ENCODE measurements at places on chromosomes 11 and 22.

GRCh38 chr11:43931717-43932039 is 10.8 kb upstream of the C11orf96 start:
- DNase-seq = no peak

DNA sequence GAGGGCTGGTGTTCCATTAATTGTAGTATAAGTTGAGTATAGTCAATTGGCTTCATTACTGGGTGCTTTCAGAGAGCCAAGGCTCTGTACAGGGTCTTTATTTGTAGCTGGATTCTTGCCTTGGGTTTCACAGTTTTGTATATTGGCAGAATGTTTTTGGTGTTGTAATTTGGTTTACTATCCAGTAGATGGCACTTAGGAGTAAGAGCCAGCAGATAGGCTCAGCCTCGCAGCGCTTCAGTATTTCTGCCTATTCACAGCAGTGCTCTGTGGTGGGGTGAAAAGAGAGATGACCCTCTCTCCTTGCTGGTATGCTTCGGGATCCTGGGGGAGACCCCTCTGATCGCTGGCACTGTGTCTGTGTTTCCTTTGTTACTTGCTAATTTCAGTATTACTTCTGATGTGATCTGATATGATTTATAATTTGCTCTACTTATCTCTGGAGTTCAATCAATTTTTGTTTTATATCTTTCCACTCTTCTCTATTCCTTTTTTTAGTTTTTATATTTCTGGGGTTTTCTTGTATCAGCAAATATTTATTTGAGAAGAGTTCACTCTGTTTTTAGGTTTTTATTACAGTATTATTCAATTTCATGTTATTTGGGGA is 52.2 kb downstream of the ANO5 start:
- peak; percentile 57 for DNase-seq

DNA sequence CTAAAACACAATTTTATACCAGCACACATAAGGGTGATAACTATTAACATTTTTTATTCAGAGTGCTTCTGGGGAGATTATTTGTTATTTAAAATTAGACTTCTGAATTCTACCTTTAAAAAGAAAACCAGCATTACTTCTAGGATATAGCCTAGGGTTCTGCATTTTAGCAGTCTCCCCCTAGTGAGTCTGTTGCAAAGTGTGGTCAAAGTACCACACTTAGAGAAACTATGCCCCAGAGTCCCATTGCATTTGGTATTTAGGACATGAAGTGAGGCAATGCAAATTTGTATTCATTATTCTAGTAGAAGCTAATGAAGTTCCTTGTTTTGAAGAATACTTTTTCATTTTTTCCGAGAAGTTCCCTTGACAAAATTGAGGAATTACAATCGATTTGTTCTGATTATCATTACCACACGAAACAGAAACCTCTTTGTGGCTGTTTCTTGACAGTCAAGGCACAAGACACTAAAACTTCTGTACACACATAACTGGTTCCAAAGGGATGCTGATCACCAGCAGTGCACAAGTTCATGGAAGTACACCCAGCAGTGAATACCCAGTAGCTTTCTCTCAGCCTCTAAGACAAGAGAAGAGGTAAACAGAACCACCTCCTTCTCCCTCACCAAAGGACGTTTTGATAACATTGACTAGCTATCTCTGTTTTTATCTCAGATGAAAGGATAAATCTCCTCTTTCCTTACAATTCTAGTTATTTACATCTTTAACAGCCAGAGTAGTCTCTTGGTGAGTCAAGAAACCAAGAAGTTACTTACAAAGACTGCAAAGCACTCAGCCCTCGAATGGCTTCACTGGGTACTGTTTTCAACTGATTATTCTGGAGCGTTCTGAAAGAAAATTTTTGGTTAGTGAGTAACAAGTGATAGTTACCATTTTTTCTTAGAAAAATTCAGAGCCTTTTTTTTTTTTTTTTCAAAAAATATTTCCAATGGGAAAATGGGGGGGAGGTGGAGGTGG is 27.6 kb upstream of the CCDC34 start:
- DNase-seq = peak; percentile 68

- peak; percentile 67 for DNase-seq
These were observed 1.5 kb upstream of the TRABD start for GRCh38 chr22:50184004-50184901.

GRCh38 chr11:131875611-131876010 is 505.2 kb downstream of the NTM start:
- DNase-seq = peak; percentile 62

DNA sequence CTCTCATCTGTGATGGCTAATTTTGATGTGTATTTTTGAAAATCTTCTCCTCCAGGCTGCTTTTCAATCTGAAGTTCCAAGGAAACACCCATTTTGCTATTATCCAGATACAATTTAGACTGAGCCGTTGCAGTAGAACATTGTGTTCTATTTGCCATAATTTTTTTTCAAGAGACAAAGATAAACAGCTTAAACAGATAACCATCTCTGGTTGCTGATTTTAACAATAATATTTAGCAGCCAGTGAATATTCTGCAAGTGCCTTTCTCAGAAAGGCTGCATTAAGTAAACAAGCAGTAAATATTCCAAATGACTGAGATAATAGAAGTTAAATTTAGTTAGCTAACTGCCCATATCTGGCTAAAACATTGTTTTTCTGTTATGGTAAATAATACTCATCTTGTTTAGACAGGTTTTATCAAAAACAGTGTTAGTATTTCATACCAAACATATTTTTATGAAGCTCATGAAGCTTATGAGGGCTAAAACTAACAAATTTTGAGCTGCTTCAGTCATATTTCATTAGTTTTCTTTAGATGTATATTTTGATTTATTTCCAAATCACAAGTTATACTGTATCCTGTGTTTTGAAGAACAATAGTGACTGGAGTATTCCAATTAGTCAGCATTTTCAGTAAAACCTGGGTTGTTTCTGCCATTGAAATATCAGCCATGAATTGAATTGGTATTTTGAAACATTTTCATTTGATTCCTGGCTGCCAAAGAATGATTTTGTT is 206.7 kb downstream of the SBF2 start:
- DNase-seq = peak; percentile 36

- no peak for DNase-seq
These were observed 2.9 kb downstream of the SOX10 start for GRCh38 chr22:37981282-37982011.

DNA sequence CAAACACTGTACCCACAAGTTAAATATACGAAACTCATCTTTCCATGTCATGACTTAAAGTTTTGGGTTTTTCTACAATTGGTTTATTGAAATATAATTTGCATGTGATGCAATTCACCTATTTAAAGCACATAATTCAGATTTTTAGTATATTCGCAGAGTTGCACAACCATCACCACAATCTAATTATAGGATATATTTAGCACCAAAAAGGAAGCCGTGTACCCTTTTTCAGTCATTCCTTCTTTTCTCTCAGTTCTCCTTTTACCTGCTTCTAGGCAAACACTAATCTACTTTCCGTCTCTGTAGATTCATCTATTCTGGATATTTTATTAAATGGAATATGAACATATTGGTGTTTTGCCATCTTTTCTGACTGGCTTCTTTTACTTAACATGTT is 1458.1 kb upstream of the TENM4 start:
- no peak for DNase-seq

- DNase-seq = peak; percentile 72
These were observed 31.3 kb downstream of the MTNR1B start for GRCh38 chr11:93000511-93001476.

- DNase-seq = peak; percentile 88
These were observed 108.2 kb downstream of the SIK3 start for GRCh38 chr11:116990061-116990473.

DNA sequence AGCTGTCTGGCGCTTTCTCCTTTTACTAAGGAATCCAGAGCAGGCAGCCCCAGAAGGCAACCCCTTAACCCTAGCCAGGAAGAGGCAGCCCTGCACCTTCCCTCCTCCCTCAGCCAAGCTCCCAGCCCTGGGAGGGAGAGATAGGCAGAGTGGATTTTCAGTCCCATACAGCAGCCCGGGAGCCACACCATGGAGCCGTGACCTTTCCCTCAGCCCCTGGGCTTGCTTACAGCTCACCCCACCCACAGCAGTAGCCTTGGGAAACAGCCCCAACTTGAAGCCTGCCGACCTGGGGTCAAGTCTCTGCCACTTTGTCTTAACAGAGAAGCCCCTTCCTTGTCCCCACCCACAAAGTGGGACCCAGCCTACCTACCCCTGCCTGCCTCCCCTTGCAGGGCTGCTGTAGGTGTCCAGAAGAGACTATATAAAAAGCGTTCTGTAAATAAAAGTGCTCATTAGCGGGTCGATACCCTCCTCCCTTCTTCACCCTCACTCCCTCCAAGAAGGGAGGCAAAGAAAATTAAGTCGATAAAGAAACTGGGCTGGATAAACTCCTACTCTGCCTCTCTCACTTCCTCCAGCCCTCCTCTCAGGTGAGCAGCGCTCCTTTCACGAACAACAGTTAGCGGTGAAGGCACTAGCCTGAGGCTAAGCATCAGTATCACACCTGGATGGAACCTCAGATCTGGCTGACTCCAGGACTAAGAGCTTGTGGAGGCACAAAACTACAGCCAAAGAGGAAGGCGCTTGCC is 4.2 kb downstream of the TST start:
- no peak for DNase-seq

GRCh38 chr11:113269096-113269495 is 45.3 kb upstream of the TTC12 start:
- no peak for DNase-seq

- DNase-seq = no peak
These were observed 19.0 kb downstream of the KCNQ1 start for GRCh38 chr11:2463766-2464277.

Measured in fibroblast of pulmonary artery (primary cell).